ENCODE measurements at places on chromosomes 2 and 18. TPM values are rescaled to one million over a fixed set of nuclear protein-coding genes. Genes with fewer than 3 reads are reported as not detected.

The ZNF512 gene
- total RNA-seq, result 29.5 TPM

The TXNDC2 gene
- 0.12 TPM for total RNA-seq

DNA sequence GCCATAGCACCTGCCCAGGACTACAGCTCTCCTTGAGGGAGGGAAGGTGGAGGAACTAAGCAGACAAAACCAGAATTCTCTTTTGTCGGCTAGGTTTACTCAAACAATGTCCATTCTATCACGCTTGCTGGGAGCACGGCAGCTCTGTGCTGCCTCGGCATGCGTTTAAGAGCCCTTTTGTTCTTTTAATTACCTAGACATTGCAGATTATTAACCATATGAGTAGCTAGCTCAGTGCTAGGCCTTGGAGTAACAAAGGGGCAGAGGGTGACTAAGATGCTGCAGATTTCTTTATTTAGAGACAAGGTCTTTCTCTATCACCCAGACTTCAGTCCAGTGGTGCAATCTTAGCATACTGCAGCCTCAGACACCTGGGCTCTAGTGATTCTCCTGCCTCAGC, 11.1 kb downstream of the MSGN1 start:
- no peak for DNase-seq
- no peak overlapping the region for H3K4me3 ChIP-seq
- no peak overlapping the region for H3K27ac ChIP-seq
- peaks cover 12% of the 10 kb centered on the region for H3K27me3 ChIP-seq
- H3K36me3 ChIP-seq, result no peaks in the 10 kb centered on the region
- H3K4me1 ChIP-seq, result peaks cover 8% of the 10 kb centered on the region

The POU3F3 gene
- total RNA-seq, result not detected

DNA sequence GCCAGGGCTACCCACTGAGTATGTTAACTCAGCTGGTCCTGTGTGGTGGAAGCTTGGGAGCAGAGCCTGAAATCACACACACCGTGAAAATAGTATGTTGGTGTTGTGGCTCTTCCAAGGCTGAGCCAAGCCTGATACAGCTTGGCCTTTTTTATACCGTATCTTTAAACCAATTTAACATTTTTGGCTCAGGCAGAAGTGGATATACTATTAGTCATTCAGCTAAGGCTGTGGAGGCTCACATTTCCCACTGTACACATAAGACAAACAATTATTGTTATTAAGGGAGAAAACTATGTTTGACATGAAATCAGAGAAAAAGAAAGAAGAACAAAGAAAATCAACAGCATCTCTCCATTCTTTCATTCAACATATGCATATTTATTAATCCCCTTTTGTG, 159.0 kb downstream of the BCL11A start:
- no peaks in the 10 kb centered on the region for H3K36me3 ChIP-seq
- no peak for DNase-seq

The FAM237A gene
- total RNA-seq, result not detected

- no peaks in the 10 kb centered on the region for H3K4me1 ChIP-seq
- no peak overlapping the region for H3K4me3 ChIP-seq
- H3K27me3 ChIP-seq, result no peaks in the 10 kb centered on the region
- H3K36me3 ChIP-seq, result no peaks in the 10 kb centered on the region
- no peak overlapping the region for H3K27ac ChIP-seq
These were observed 87.2 kb upstream of the YWHAQ start for GRCh38 chr2:9717886-9718451.

The STEAP3 gene
- total RNA-seq, result 18.3 TPM

The ARHGAP15 gene
- 18.5 TPM for total RNA-seq

GRCh38 chr2:37781028-37781427, 109.6 kb upstream of the CDC42EP3 start:
- H3K4me1 ChIP-seq, result peaks cover 14% of the 10 kb centered on the region
- no peak overlapping the region for H3K4me3 ChIP-seq
- no peaks in the 10 kb centered on the region for H3K36me3 ChIP-seq
- no peaks in the 10 kb centered on the region for H3K27me3 ChIP-seq
- no peak for DNase-seq
- H3K27ac ChIP-seq, result no peak overlapping the region

GRCh38 chr18:13627639-13628038, 98.7 kb downstream of the FAM210A start:
- no peaks in the 10 kb centered on the region for H3K36me3 ChIP-seq
- no peaks in the 10 kb centered on the region for H3K4me1 ChIP-seq
- no peak overlapping the region for H3K4me3 ChIP-seq
- H3K27me3 ChIP-seq, result no peaks in the 10 kb centered on the region
- no peak overlapping the region for H3K27ac ChIP-seq
- DNase-seq, result no peak

The VAMP5 gene
- total RNA-seq, result 87.0 TPM

DNA sequence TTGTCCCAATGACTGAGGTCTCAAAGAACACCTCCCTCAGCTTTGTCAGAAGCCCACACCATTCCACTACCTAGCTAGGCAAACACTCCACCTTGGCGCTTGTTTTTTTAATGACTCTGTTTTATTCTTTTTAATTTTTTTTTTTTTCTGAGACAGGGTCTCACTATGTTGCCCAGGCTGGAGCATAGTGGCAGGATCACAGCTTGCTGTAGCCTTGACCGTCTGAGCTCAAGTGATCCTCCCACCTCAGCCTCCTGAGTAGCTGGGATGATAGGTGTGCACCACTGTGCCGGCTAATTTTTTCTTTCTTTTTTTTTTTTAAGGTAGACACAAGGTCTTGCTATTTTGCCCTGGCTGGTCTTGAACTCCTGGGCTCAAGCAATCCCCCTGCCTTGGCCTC, 101.9 kb downstream of the SLC25A12 start:
- no peak overlapping the region for H3K4me3 ChIP-seq
- H3K27ac ChIP-seq, result no peak overlapping the region
- H3K36me3 ChIP-seq, result peaks cover 48% of the 10 kb centered on the region
- no peaks in the 10 kb centered on the region for H3K27me3 ChIP-seq
- no peak for DNase-seq
- no peaks in the 10 kb centered on the region for H3K4me1 ChIP-seq

DNA sequence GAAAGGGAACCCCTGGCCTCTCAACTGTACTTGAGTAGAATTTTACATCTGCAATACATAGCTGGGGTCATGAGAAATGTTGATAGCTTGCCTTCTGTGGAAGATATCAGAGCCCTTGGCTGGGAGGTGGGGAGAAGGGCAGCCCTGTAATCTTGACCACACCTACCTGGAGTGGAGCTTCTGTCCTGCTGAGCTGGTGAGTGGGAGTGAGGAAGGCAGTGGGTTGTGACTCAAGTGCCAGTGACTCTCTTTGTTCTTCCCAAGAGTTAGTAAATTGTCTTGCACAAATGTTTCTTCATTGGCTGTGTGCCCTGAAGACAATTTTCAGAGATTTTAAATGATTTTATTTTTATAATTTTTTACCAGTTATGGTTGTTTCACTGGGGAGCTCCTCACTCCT, 277.3 kb downstream of the MBD5 start:
- no peak for DNase-seq
- no peaks in the 10 kb centered on the region for H3K27me3 ChIP-seq
- no peaks in the 10 kb centered on the region for H3K36me3 ChIP-seq
- H3K4me3 ChIP-seq, result no peak overlapping the region

DNA sequence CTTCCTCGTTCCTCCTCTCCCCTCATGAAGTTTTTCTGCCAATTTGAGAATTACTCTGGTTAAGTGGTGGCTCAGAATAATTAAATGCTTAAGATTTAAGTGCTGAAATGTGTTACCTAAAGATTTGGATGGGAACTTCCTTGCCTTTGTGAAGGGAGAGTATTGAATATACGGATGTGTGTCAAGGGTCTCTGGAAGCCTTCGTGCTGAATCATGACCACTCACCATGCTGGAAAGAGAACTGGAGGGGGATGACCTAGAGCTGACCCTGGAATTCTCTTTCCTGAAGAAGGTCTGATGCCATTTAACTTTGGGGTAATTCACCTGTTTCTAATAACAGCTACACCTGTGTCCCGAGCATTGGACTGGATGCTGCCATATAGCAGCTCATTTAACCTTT, 2.2 kb downstream of the MOCOS start:
- DNase-seq, result no peak
- no peaks in the 10 kb centered on the region for H3K36me3 ChIP-seq
- no peak overlapping the region for H3K27ac ChIP-seq
- H3K4me3 ChIP-seq, result no peak overlapping the region
- H3K4me1 ChIP-seq, result peaks cover 21% of the 10 kb centered on the region
- no peaks in the 10 kb centered on the region for H3K27me3 ChIP-seq

DNA sequence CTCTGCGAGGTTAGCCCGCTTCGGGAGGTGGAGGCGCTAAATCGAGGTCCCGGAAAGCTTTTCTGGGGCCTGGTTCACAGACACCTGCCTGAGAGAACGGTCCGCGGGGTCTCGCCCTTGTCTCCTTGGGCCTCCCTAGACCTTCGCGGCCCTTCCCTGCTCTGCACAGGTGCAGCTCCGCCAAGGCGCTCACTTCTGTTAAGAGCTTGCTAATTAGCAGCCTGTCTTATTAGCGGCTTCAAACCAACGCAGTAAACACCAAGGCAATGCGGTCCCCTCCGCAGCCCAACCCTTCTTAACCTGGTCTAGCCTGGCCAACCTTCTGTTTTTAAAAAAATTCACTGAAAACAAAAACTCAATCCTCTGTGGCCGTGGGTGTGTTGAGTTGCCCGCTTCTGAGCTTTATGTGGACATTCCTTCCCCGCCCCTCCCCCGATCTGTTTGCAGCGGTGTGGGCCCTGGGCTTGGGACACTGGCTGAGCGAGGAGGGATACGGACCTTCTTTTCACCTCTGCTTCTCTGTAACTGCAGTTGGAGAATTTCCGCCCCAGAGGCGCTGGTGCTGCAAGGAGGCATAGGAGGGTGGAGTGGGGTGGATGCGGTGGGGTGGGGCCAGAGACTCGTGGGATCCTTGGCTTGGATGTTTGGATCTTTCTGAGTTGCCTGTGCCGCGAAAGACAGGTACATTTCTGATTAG, 3.4 kb upstream of the HOXD4 start:
- peaks cover 99% of the 10 kb centered on the region for H3K27me3 ChIP-seq
- H3K36me3 ChIP-seq, result no peaks in the 10 kb centered on the region

Data from lower lobe of right lung (tissue), 2 donors.